Osteoblast (primary cell): ENCODE measurements at places on chromosomes 7 and 10. TPM values are rescaled to one million over a fixed set of nuclear protein-coding genes. Genes with fewer than 3 reads are reported as not detected.

GRCh38 chr10:22560096-22560912 lies 154.1 kb downstream of the PIP4K2A start:
- no peak for DNase-seq

- no peak for DNase-seq
Measured at GRCh38 chr7:120783721-120784120, 74.2 kb downstream of the TSPAN12 start.

The MMRN2 gene
- total RNA-seq = 1.1 and 3.5 TPM in 2 replicates

The MYH16 gene
- under 0.01 TPM in 1 of 2 replicates, not detected in the other for total RNA-seq
